NCI-H1436 (cell line): ENCODE measurements at places on chromosomes 7 and 10.
A peak's percentile ranks its signal among the peaks of the same experiment; 100 is the strongest.

GRCh38 chr10:113303544-113304146, 249.2 kb upstream of the HABP2 start:
- no peak for DNase-seq

- no peak for DNase-seq
Measured at GRCh38 chr10:131882590-131883451, 18.0 kb upstream of the PPP2R2D start.

- no peak for DNase-seq
Measured at GRCh38 chr7:75870557-75871161, 8.2 kb upstream of the RHBDD2 start.

GRCh38 chr7:80659120-80660055, 20.9 kb downstream of the CD36 start:
- DNase-seq: peak; percentile 34

DNA sequence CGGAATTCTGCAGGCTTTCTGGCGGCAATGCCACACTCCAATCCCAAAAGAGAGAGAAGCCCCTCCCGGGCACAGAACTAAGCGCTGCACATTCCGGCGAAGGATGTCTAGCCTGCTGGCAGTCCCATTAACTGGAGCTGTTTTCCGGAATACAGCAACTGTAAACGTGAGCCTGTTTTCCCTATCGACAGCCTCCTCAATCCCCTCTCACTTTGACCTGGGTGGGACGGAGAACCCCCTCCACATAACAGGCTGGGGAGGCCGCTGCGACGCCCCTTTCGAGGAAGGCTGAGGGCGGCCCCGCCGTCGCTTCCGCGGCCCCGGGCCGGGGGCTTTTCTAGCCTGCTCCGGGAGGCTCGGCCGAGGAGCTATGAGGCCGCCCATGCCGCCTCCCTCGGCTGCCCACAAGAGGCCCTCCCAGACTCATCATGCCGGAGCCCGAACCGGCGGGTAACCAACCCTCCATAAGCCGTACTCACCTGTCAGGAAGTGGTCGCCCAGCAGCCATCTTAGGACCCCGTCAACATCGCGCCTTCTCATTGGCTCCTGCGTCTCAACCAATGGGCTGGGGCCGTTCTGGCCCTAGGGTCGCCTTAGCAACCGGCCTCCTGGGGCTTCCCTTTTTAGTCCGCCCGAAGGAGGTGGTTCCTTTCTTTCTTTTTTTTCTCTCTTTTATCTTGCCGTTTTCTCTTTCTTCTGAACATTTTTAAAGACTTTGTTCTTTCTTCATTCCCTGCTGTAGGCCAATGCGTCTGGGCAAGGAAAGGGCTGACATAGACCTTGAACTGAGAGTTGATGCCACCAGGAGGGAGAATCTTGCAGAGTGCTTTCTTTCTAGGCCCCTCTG, at the start of gene FAM204A:
Gene FAM204A, minus strand, starts transcription at position 534 of the 847 bp plus-strand sequence. CDS start 5,909 bp downstream, outside the sequence.
- DNase-seq: peak; percentile 96

DNA sequence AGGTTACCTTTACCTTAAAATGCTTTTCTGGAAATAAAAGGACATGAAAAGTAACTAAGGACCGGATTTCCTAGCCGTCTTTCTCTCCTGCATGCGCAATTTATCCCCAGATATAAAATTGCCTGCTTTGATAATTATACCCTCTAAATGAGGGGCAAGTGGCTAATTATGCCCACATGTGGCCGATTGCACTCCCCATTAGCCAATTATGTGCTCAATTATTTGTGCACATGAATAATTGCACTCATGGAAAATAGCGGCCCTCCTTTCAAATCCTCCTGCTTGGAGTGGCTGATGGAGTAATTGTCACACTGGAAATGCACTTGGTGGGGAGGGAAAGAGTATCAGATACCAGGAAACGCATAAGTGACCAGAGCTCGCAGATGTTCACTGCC, 66.4 kb upstream of the ATRNL1 start:
- DNase-seq: peak; percentile 91

- DNase-seq: no peak
Measured at GRCh38 chr10:77149001-77149400, 488.6 kb downstream of the KCNMA1 start.

GRCh38 chr7:159032753-159033472, 111.8 kb downstream of the VIPR2 start:
- no peak for DNase-seq

GRCh38 chr7:54738737-54739136, 20.3 kb downstream of the SEC61G start:
- DNase-seq: no peak

GRCh38 chr10:7296076-7296475, 114.8 kb downstream of the SFMBT2 start:
- no peak for DNase-seq

DNA sequence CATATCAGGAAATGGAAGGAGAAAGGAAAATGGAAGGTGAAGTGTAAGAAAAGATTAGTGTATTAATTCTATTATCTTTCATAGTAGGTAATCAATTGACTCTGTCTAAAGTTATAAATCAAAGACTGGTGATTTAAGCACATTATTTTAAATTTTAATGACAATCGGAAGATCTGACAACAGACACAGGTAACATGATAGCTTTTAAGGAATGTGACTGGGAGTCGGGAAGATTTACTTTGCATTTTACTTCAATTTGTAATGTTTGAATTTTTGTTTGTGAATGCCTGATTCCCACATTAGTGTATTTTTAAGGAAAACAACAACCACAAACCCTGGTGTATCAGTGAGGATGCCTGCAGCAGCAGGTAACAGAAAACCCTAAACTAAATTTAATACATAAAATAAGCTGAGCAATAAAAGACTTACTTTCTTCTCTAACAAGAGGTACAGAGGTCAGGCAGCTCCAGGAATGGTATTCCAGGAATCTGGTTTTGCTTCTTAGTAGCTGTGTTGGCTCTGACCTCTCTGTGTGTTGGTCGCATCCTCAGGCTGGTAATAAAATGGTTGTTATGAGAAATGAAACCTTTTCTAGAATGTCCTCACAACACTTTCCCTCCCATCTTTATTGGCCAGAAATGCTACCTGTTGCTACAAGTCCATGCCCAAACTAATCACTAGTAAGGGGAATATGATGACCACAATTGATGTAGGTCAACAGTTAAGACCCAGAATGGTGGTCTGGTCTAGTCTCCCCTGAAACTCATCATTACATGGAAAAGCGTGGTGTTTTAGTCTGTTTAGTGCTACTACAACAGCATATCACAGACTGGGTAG, 12.2 kb downstream of the DNAJB9 start:
- DNase-seq: no peak

- no peak for DNase-seq
Measured at GRCh38 chr7:64768824-64769223, 25.4 kb upstream of the ZNF138 start.

GRCh38 chr7:103613655-103614642, 167.9 kb upstream of the SLC26A5 start:
- no peak for DNase-seq

- DNase-seq: no peak
Measured at GRCh38 chr7:31384466-31384865, 43.9 kb upstream of the NEUROD6 start.

- no peak for DNase-seq
Measured at GRCh38 chr7:129831424-129832058, 121.2 kb downstream of the UBE2H start.

GRCh38 chr10:104067525-104067924, 18.2 kb downstream of the COL17A1 start:
- no peak for DNase-seq

DNA sequence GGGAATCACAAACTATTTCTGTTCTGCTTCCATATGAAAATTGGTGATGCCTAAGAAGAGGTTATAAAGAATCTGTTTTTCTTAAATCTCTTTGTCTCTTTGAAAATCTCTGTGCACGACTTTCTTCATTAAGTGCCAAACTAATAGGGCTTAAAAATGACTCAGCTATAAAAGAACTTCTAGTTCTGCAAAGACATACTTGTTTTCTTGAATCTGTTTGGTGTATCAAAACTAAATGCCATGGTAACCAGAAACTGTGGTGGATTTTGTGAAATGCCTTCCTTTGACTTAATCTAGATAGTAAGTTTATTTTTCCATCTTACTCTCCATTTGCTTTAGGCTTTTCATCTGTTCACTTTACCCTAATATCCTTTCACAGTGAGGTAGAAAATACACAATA, 417.8 kb downstream of the PARD3 start:
- DNase-seq: no peak

GRCh38 chr7:6505685-6506559, 45.3 kb downstream of the GRID2IP start:
- DNase-seq: no peak

GRCh38 chr7:135929249-135929648, 47.9 kb downstream of the MTPN start:
- DNase-seq: no peak

GRCh38 chr7:114183311-114184088, 231.1 kb upstream of the FOXP2 start:
- DNase-seq: no peak

DNA sequence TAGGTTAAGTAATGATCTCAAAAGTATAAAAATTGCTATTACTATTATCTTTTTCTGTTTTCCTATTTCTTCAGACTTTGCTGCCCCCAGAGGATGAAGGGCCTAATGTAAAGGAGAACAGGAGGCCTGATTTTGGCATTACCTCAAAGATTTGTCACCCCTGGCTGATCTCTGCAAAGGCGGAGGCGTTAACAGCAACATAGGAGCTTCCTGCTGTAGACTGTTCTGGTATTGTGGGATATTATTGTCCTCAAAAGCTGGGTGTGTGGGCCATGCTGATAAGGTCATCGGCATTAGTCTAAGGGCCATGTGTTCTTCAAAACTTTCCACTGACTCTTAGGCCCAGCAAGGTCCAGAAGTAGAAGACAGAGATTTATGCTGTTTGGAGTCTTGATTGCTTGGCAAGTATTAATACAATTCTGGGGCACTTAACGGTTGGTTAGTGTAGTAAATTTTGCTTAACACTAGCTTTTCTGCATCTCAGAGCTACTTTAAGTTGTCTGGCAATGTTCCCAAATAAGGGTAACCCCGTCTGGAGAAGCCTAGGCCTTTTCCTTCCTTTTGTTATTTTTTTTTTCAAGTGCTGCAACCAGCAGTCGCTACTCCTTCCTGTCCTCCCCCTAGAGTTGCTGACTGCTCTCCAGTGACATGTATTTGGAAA, 14.0 kb upstream of the ENTPD1 start:
- DNase-seq: no peak

- DNase-seq: no peak
Measured at GRCh38 chr10:100291356-100291755, 4.9 kb upstream of the BLOC1S2 start.

DNA sequence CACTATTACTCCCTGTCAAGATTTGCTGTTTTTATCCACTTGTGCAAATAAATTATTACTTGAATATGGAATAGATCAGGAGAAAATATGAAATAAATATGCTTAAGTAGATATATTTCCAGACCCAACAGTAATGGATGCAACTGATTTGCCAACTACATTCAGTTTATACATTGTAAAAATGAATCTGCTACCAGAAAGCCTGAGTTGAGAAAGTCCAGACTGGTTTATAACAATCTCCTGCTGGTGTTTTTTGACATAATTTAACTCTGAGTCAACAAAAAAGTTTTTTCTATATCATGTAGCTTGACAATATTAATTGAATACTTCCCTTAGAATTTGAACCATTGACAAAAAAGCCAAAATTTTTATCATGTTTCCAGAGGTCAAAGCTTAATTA, 265.8 kb upstream of the SEMA3D start:
- no peak for DNase-seq

DNA sequence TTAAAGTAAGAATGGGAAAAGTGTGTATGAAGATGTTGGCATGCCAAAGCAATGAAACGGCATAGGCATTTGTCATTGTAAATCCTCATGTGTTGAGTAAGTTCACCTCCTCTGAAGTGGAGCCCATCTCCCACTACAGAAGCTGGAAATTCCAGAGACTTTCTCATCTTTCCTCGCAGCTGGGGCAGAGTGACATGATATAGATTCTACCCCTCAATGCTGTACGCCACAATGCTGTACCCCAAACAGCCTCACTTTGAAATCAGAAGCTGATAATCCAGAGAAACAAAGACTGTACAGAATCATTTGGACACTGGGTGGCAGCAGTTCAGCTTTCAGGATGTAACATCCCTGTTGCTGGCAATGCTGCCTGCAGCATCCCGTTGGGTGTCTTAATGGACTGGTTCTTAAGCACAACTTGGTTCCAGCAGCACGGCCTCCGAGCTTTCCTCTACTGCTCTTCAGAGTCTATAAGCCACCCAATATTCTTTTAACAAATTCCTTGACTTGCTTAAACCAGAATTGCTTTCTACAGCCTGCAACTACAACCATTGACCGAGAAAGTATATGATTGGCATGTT, 18.8 kb downstream of the ZC3HAV1L start:
- DNase-seq: peak; percentile 66

DNA sequence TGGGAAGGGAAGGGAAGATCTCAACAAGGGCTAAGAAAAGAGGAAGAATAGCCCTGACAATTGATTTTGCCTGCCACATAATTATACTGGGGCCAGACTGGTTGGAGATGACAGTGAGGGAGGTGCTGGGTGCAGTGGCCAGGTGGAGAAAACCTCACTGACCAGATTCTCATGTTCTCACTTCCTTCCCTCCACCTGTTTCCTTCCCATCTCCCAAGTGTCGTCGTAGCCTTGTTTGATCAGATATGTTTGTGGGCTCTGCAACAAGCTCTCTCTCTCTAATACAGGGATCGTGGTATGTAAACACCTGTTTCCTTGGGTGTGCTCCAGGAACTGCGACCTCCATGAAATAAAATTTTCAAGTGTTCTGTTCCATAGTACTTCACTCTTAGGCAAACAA, 60.2 kb downstream of the VCL start:
- DNase-seq: no peak

GRCh38 chr10:128973221-128973620, 493.8 kb upstream of the MGMT start:
- no peak for DNase-seq

- no peak for DNase-seq
Measured at GRCh38 chr10:75765789-75766096, 334.3 kb downstream of the LRMDA start.

- DNase-seq: no peak
Measured at GRCh38 chr7:140506788-140507464, 27.6 kb upstream of the MKRN1 start.

- no peak for DNase-seq
Measured at GRCh38 chr10:125258676-125259075, 98.3 kb upstream of the CTBP2 start.

- DNase-seq: no peak
Measured at GRCh38 chr7:70319057-70319456, 720.8 kb downstream of the AUTS2 start.

GRCh38 chr7:133036289-133036688, 45.6 kb downstream of the CHCHD3 start:
- no peak for DNase-seq

- DNase-seq: peak; percentile 22
Measured at GRCh38 chr7:13850185-13850752, 139.2 kb downstream of the ETV1 start.

DNA sequence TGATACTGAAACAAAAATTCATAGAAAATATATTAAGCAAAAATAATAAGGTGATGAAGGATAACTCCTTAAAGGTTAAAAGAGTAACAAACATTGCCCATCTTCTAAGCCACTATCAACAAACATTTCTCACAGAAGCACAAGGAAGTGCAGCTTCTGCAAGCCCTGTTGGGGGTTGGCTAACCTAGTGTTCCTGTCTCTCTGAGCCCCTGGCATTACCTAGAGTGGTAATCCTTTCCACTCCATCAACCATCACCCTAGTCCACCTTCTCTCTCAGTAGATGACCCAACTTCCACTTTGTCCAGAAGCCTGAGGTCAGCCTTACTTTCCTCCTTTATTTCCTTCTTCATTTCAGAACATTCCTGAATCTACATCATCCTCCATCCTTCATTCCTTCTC, 59.7 kb downstream of the HIPK2 start:
- DNase-seq: no peak
